Stomach (tissue), 19 donors: ENCODE measurements at places on chromosomes 5 and 9. TPM values are rescaled to one million over a fixed set of nuclear protein-coding genes. Genes with fewer than 3 reads are reported as not detected.
A peak's percentile ranks its signal among the peaks of the same experiment; 100 is the strongest.

DNA sequence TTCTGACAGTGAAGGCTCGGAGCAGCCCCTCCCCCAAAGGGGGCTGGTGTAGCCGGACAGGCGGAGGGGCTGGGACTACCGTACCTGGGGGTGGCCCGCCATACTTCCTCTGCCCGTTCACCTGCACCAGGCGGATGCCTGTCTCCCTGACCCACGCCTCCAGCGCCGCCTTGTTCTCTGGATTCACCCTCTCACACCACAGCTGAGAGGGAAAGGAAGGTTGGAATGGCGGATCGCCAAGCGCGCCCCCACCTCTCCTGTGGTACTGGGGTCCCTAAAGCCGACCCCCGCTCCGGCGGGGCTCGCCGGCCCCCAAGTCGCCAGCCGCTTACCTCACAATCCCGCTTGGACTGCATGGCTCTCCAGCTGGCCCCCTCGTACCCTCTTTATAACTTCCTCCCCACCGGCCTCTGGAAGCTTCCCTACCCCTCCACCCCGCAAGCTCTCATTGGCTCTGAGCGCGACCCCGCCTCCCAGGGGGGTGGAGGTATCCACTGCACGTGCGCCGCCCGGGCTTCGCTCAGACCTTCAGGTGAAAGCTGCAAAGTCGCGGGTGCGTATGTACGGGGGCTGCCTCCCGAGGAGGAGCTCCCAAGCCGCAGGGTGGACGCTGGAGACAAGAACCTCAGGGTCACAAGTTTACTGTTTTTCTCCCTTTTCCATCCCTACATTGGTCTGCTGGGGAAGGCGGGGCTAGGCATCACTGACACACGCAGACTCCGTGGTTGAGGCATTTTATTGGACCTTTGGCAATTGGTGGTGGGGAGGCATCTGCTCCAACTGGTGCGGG is at the start of gene DND1:
Gene DND1, minus strand, starts transcription at position 390 of the 790 bp plus-strand sequence. Its CDS starts 34 bp downstream, at position 356.
- no peaks in the 10 kb centered on the region for H3K27me3 ChIP-seq
- no peak within 1 kb of the TSS for H3K4me3 ChIP-seq
- H3K36me3 ChIP-seq = peaks cover 50% of the 10 kb centered on the region
- peaks cover 10% of the 10 kb centered on the region for H3K4me1 ChIP-seq
- DNase-seq = no peak

GRCh38 chr5:150036513-150036912 is 36.0 kb downstream of the HMGXB3 start:
- H3K27me3 ChIP-seq = no peaks in the 10 kb centered on the region
- DNase-seq = no peak
- H3K27ac ChIP-seq = no peak overlapping the region

DNA sequence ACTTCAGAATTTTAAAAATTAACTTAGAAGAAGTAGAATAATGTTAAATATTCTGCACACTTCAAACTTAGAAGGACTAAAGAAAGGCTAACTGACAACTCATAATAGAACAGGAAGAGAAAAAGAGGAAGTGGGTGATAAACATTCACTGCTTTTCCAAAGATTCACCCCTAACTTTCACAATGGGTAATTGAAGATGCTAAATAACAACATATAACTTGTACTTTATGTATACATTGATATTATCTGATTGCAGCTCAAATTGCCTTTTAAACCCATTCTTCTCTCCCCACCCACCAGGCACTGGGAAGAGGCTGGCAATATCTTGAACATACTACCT is 376.6 kb downstream of the EFNA5 start:
- no peaks in the 10 kb centered on the region for H3K36me3 ChIP-seq
- H3K27me3 ChIP-seq = no peaks in the 10 kb centered on the region
- H3K4me1 ChIP-seq = peaks cover 17% of the 10 kb centered on the region
- DNase-seq = no peak

DNA sequence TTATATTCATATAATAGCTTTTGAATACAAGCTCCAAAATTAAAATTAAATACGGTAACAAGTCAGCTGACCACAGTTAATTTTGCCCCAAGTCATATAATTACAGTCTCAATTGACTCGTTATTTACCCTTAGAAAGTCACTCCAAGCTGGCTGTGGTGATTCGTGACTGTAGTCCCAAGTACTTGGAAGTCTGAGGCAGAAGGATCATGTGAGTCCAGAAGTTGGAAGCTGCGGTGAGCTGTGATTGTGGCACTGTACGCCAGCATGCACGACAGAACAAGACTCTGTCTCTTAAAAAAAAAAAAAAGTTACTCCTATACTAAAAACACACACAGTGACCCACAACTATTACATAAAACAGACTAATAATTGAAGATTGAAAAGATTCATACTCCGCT is 31.6 kb upstream of the DTWD2 start:
- no peak for DNase-seq
- peaks cover 3% of the 10 kb centered on the region for H3K4me1 ChIP-seq
- H3K27ac ChIP-seq = no peak overlapping the region
- no peaks in the 10 kb centered on the region for H3K27me3 ChIP-seq

GRCh38 chr9:116372081-116372673 is 218.6 kb downstream of the PAPPA start:
- no peaks in the 10 kb centered on the region for H3K4me1 ChIP-seq
- DNase-seq = no peak
- H3K27ac ChIP-seq = no peak overlapping the region
- no peaks in the 10 kb centered on the region for H3K27me3 ChIP-seq

DNA sequence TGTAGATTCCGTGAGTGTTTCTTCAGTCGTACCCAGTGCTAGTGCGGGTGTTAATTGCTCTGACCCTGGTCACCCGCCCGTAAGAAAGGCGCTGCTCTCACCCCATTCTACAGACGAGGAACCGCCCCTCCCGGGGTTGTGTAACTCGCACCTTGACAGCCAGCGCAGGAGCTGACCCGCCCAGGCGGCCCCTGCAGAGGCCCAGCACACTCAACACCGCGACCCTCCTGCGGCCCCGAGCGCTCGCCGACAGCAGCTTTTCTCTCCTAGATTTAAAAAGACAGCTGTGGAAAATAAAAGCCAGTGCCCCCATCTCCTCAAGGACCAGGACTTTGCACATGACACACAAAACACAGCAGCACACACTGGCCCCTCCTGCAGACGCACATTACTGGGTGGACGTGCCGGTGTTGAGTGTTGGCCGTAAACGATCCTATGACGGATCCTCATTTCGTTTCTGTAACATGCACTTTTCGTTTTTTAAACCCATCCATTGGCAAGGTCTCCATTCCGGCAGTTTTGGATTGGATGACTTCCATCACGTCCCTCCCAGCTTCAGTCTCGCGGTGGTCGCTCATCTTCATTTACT is 22.9 kb downstream of the OR2V2 start:
- H3K4me1 ChIP-seq = peaks cover 30% of the 10 kb centered on the region
- peaks cover 87% of the 10 kb centered on the region for H3K27me3 ChIP-seq
- no peak overlapping the region for H3K4me3 ChIP-seq
- no peak overlapping the region for H3K27ac ChIP-seq
- H3K36me3 ChIP-seq = no peaks in the 10 kb centered on the region

DNA sequence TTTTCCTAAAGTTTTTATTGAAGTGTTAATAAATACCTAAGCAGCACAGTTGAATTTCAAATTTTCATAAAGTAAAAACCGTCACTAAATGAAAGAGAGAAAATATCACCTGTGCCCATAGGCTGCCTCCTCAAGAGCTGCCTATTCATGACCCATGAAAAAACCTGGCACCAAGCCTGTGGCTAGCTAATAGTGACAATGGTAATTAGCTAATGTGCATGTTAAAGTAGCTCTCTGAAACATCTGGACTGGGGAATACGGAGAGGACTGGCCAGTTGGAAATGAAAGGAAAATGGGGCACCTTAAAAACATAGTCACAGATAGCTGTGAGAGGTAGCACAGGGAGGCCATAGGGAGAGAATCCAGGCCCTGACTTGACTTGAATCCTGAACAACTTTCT is 5.4 kb upstream of the GNE start:
- peaks cover 5% of the 10 kb centered on the region for H3K4me1 ChIP-seq
- no peak overlapping the region for H3K27ac ChIP-seq
- no peak overlapping the region for H3K4me3 ChIP-seq
- DNase-seq = no peak
- peaks cover 5% of the 10 kb centered on the region for H3K36me3 ChIP-seq
- H3K27me3 ChIP-seq = no peaks in the 10 kb centered on the region

The HTR1A gene
- total RNA-seq = not detected

- no peaks in the 10 kb centered on the region for H3K27me3 ChIP-seq
- H3K4me1 ChIP-seq = no peaks in the 10 kb centered on the region
- DNase-seq = no peak
- no peak overlapping the region for H3K4me3 ChIP-seq
Measured at GRCh38 chr9:133819923-133820322, 81.8 kb upstream of the SARDH start.

DNA sequence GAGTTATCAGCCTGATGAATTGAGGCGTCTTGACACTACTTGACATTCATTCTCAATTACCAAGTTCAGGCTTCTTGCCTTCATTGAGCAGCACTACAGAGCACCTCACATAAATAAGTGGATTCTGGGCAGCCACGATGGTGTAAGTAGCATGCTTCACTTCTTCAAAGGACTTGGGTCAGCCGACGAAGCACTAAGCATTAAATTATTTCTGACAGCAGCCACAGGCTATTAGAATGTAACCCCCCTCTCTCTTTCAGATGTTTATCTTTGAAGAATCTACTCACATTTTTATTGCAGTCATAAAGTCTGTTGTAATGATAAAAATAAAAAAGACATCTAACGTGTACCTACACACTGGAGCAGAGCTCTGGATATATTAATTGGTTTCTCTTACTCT is 45.9 kb upstream of the VPS13A start:
- H3K36me3 ChIP-seq = no peaks in the 10 kb centered on the region
- no peak for DNase-seq
- no peak overlapping the region for H3K4me3 ChIP-seq
- H3K4me1 ChIP-seq = no peaks in the 10 kb centered on the region
- no peaks in the 10 kb centered on the region for H3K27me3 ChIP-seq
- no peak overlapping the region for H3K27ac ChIP-seq

The PPIC gene
- total RNA-seq = 22.3 TPM

DNA sequence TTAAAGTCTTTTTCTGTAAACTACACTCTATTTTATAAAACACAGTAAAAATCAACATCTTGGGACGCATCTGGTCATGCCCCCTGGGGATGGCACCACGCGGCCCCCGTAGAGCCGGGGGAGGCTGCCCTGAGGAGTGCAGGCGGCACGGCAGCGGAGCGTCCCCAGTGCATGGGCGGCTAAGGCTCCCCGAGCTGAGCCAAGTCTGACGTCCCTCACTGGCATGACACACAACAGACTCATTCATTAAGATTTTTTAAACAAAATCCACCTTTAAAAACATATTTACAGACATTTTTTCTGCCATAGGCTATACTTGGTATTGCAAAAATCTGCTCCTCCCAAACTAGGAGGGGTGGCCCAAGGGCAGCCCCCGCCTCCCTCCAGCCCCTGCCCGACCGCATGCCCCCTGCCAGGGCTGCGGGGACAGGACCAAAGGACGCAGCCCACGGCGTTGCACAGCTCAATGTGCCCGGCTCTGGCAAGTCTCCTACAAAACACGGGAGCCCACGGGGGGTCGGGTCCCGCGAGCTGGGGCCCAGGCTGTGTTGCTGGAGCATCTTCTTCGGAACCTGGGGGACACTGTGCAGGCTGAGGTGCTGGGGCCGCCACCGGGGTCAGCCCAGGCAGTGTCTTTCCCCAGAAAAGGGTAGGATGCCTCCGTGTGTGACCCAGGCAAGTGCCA is 11.8 kb upstream of the SEC16A start:
- no peaks in the 10 kb centered on the region for H3K4me1 ChIP-seq
- no peaks in the 10 kb centered on the region for H3K27me3 ChIP-seq
- H3K36me3 ChIP-seq = peaks cover 49% of the 10 kb centered on the region
- H3K27ac ChIP-seq = no peak overlapping the region
- H3K4me3 ChIP-seq = no peak overlapping the region

DNA sequence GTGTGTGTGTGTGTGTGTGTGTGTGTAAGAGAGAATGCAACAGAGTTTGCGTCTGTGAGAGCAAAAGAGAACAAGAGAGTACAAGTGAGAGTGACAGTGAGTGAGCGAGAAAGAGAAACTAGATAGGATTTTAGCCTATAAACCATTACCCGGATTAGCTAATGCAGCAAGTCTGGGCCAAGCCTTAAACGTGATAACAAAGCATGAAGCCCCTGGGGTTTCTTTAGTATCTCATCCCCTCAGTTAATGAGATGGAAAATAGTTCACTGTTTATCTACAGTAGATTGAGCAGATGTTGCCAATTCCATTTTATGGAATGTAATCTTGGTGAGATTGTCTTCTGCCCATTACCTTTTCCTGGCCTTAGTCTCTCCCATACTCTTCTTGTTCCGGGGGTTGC is 114.5 kb downstream of the MAT2B start:
- DNase-seq = no peak
- H3K4me3 ChIP-seq = no peak overlapping the region
- H3K4me1 ChIP-seq = no peaks in the 10 kb centered on the region
- no peaks in the 10 kb centered on the region for H3K36me3 ChIP-seq

- H3K27ac ChIP-seq = no peak overlapping the region
- DNase-seq = peak; percentile 24
Measured at GRCh38 chr5:9834871-9835770, 205.0 kb upstream of the TAS2R1 start.

DNA sequence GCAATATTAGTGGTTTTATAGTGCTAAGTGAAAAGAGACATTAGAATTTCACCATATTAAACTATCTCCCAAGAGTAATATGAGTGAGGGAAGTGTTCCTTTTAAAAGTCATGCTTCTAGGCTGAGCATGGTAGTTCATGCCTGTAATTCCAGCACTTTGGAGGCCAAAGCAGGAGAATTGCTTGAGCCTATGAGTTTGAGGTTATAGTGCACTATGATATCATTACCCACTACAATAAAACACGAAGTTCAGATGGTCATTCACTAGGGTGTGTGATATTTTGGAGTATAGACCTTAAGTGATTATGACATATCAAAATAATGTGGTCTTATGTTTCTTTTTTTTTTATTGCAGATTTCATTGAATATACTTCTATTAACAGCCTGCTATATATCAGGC is 6.7 kb downstream of the KIF2A start:
- peaks cover 5% of the 10 kb centered on the region for H3K4me1 ChIP-seq
- H3K36me3 ChIP-seq = no peaks in the 10 kb centered on the region
- no peak overlapping the region for H3K4me3 ChIP-seq
- H3K27ac ChIP-seq = no peak overlapping the region
- no peak for DNase-seq

The IL13 gene
- not detected for total RNA-seq

The SPATA31E1 gene
- not detected for total RNA-seq

DNA sequence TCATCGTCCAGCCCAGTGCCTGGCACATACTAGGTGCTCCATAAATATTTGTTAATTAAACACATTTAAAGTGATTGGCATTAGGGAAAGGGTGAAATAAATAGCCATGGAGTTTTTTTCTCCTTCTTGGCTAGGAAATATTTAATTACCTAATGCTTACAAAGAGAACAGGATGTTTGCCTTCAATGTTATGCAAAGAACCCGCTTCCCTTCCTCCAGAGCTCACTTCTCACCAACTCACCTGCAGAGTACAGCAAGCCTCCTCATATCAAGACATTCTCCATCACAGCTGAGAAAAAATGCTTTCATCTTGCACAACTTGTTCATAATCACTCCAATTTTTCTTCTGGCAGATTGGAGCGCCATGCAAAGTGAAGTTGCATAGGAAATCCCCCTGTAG is 161.7 kb upstream of the STK32A start:
- peak; percentile 35 for DNase-seq
- H3K36me3 ChIP-seq = no peaks in the 10 kb centered on the region
- H3K27me3 ChIP-seq = no peaks in the 10 kb centered on the region
- no peaks in the 10 kb centered on the region for H3K4me1 ChIP-seq
- no peak overlapping the region for H3K4me3 ChIP-seq
